ENCODE measurements at places on chromosomes 13 and 19.

DNA sequence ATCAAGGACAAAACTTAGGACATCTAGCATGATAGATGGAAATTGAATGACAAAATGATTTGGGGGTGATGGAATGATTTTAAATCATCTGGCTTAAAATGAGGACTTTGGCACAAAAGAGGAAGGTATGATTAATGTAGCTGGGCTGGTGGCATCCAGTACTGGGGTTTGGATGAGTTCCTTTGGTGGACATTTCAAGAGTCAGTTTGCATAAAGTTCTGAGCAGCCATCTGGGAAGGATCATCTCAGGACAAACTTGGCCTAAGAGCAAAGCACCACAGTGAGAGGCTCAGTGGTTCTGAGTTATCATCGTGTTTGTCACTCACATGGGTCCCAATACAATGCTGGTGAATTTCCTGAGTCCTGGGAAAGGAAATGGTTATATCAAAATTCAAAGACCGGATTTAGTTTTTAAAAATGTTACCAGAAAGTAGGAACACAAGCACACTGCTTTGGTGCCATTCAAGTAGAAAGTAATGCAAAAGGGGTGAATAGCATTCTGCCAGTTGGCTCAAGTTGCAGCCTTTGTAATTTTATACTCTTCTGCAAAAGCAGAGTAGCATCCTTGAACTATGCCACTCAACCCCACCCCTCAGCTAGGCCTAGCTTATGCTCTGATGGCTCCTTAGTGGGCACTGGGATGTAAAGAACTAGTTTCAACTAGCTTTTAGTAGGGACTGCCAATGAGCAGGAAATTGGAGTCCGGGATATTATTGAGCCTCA lies 219.0 kb downstream of the COG6 start:
- no peak for DNase-seq

DNA sequence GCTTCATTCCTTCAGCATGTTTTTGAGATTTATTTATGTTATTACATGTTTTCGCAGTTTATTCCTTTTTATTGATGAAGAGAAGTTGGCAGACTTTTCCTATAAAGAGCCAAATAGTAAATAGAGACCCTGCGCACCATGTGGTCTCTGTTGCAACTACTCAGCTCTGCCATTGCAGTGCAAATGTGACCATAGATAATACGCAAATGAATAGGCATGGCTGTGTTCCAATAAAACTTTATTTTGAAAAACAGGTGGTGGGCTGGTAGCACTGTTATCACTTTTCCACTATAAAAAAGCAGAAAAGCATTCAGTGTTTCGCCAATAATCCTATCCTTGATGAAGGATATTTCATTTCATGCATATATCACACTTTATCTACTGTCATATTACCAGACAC lies 95.0 kb downstream of the DNAJC3 start:
- no peak for DNase-seq

DNA sequence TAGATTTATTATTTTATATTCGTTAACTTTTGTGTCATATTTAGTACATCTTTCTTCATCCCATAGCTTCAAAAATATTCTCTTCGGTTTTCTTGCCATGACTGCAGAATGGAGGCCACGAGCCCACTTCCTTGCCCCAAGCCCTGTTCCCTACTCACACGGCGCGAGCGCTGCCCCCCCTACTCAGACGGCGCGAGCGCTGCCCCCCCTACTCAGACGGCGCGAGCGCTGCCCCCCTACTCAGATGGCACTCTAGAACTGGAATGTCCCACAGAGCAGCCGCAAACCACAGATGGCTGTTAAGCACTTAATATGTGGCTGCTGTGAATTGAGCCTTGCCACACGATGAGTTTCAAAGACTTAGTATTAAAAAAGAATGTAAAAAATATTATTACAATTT lies 102.2 kb upstream of the PEG3 start:
- no peak for DNase-seq

GRCh38 chr13:23715762-23716235 lies 145.6 kb downstream of the TNFRSF19 start:
- no peak for DNase-seq
